ENCODE measurements at places on chromosomes 12 and 14.

DNA sequence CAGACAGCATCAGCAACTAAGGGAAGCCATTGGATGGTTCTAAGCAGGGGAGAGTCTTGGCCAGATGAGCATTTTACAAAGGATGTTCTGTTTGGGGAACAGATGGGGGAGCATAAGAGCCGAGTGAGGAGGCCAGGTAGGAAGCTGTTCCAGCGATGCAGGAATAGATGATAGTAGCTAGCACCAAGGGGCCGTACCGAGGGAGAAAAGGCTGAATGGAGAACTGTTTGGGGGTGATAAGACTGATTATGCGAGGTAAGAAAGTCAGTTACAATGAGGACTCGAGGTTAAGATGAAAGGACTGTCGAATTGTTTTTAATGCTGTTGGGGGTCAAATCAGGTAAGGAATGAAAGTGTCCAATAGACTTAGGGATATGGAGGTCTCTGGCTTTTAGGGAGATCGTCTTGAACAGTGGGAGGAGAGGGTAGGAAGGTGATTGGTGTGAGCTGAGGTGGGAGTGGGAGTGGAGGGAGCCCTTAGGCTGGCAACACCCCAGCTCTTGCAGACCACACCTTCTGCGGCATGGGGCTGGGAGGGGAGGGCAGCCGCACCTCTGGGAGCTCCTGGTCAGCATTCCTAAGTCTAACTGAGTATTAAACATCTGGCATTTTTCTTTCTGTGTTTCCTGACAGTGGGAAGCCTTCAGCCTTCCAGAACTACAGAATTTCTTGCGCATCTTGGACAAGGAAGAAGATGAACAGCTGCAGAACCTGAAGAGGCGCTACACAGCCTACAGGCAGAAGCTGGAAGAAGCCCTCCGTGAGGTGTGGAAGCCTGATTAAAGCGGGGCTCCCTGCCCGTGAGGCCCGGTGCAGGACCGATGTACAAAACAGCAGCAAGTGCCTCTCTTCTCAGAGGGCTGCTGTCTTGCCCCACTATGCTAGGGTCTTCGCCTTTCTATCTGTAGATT, 64.8 kb downstream of the GNS start:
- DNase-seq: no peak

GRCh38 chr14:85252011-85252410, 277.9 kb upstream of the FLRT2 start:
- DNase-seq: no peak

- no peak for DNase-seq
These were observed 70.5 kb downstream of the TBC1D30 start for GRCh38 chr12:64894827-64895475.

GRCh38 chr12:66252771-66253170, 49.5 kb upstream of the HELB start:
- no peak for DNase-seq

- DNase-seq: no peak
These were observed 105.0 kb downstream of the CMKLR1 start for GRCh38 chr12:108234158-108234557.

GRCh38 chr12:115158816-115159215, 474.8 kb upstream of the TBX3 start:
- no peak for DNase-seq

DNA sequence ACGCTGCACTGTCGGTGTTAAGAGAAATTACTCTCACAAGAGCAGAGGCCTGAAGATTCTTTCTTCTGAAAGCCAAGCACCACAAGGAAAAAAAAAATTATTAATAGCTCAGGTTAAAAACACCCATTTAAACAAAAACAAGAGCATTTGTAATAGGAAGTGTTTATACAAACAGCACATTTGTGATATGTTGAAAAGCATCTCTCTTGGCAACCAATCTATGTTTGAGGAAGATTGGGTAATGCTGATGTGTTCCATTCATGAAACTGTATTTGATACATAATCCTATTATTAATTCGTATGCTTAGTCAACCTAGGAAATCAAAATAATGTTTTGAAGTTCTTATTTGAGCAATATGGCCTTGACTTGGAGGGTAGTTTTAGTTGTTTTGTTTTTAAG, 36.5 kb downstream of the SSPN start:
- DNase-seq: no peak

DNA sequence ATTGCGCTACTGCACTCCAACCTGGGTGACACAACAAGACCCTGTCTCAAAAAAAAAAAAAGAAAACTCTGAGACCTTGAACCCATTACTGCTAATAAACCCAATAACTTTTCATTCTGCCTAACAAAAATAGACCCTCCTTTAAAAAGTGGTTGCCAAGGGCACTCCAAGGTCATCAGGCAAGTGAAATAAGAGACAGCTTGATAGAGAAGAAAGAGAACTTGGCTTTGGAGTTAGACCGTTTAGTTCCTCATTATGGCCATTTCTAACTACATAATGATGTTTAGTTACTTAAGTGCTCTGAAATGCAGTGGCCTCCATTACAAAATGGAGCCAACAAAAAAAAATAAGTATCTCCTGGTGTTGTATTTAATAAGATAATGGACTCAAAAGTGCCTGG, 55.9 kb downstream of the PHLDA1 start:
- DNase-seq: no peak

DNA sequence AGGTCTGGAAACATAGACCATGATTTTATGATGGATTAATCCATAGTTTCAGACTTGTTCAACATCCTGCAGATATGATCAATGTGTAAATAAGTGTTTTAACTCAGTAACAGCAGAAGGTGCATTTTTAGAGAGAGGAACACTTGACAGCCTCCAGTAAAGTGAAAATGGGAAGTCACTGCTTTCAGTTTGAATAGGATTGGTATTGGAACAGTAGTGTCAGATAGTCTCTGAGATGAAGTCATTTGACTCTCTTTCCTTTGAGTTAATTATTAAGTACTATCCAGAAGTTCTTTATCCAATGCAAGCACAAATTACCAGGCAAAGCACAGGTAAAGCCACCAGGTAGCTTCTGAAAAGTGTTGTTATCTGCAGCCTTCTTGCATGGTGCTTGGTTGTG, 14.5 kb upstream of the NAV3 start:
- DNase-seq: no peak

- DNase-seq: no peak
These were observed 26.3 kb upstream of the TCP11L2 start for GRCh38 chr12:106276032-106276740.

DNA sequence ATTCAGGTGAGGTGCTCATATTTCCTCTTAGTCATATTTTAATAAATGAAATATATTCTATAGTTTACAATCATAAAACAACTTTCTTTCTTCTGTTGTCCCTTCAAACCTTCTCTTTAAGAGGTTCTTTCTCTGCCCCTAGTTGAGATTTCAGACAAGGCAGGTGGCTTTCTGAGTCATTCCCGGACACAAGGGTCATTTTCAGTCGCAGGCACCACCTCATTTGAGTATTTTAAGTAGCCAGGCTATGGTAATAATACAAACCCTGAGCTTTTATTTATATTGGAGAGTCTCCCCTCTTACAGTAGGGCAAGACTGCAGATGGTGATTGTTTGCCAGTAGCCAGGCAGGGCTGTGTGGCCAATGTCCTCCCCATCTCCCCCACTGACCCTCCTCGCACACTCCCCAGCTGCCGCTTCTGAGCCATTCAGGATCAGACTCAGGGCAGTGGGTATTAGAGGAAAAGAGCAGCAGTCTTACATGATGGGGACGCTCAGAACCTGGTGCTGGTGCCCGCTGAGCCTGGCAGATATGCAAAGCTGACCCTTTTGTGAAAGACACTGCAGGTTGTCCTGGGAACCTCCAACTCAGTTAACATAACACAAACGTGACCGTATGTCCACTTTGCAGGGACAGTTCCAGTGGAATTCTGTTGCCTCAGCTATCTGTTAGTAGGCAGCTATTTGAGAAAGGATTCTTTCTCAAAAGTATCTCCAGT, 101.1 kb upstream of the BCL2L14 start:
- DNase-seq: no peak

DNA sequence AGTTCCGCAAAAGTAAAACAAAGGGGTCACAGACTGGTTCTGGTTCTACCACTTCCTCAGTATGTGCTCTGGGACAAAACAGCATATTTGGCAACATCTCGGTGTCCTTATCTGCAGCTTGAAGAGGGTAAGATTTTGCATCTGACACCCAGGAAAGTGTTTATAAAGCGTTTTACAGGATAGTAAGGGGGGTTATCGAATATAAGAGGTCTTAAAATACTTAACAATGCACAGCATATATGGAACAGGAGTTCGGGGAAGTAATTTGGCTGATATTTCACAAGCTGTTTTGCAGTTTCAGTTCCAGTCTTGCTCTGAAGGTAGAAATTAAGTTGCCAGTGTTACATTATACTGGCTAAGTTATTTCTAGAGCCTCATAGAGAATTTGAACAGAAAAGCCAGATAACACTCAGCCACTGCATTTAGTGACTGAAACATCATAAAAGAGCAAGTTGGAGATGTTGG, 904 bp upstream of the MAP4K5 start:
- DNase-seq: no peak

DNA sequence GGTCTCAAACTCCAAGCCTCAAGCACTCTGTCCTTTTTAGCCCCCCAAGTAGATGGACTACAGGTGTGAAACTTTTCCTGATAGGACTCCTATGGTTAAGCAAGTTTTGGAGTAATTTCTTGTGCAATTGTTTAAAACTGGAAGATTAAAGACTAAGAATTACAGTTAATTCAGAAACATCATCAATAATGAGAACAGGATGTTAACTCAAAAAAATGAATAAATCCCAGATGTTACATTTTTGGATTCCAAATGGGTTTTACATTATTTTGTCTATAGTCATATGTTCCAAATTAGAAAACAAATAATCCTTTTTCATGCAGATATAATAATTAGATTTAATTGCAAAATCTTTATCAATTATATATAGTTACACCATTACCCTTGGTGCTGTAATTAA, 24.4 kb upstream of the KITLG start:
- DNase-seq: no peak

- DNase-seq: no peak
These were observed 10.0 kb upstream of the GPRC5A start for GRCh38 chr12:12881151-12881909.

GRCh38 chr14:43252866-43253265, 1254.2 kb downstream of the FSCB start:
- DNase-seq: no peak

DNA sequence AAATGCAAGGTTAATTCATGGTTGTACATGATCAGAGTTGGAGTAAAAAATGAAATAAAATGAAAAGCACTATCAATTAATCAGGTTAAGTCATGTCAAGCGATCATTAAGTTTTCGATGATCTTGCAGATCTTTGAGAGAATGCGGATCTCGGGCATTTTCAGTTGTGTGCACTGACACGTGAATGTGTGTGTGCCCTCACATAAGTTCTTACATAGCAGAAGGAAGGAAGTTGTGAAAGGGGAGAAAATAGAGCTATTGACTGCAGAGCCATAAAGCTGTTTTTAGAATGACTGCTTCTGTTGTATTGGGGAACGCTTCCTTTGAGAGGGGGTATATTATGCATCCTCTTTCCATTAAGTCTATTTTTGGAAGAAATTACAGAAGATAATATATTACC, 101.3 kb downstream of the HMGA2 start:
- DNase-seq: no peak

DNA sequence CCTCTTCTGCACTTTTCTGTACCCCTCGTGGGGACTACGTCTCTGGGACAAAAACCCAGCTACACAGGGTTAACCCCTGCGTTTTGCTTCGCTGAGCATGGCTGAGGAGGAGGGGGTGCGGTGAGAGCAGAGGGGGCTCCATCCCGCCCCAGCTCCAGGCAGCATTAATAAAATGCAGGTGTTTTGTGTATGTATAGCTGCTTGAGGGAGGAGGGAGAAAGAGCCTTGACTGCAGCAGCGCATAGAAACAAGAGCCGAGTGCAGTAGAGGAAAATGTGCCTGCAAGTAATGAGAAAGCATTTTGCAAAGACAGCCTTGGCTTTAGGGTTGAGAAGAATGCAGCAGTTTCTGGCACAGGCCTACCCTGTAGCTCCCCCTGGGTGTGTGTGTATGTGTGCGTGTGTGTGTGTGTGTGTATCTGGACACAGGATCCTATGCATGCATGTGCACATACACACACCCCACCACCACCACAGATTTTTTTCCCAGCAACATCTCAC, 103.9 kb downstream of the ZFP36L1 start:
- no peak for DNase-seq

DNA sequence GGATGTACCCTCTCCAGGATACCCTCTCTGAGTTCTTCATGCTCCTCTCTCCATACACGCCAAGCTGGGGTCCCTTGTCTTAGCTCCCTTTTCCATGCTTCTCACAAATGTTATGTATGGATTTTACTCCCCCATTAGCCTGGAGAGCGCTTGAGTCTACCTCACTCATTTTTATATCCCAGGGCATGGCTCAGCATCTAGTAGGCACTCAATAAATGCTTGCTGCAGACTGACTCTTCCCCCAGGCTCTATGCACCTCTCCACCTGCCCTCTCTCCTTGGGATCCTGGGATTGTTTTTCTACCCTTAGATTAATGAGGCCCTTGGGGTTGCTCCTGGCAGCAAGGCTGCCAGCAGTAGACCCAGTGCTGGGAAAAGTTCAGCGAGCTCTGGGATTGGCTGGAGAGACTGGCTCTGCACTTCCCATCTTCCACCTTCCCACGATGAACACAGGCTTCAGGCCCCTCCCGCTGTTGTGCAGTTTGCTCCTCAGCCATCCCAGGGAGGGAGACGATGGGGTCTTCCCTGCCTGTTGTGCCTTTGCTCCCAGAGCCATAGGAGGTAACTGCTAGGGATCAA, 2.2 kb downstream of the NRIP2 start:
- DNase-seq: no peak

GRCh38 chr12:57640175-57641042, 7.4 kb upstream of the B4GALNT1 start:
- DNase-seq: no peak

DNA sequence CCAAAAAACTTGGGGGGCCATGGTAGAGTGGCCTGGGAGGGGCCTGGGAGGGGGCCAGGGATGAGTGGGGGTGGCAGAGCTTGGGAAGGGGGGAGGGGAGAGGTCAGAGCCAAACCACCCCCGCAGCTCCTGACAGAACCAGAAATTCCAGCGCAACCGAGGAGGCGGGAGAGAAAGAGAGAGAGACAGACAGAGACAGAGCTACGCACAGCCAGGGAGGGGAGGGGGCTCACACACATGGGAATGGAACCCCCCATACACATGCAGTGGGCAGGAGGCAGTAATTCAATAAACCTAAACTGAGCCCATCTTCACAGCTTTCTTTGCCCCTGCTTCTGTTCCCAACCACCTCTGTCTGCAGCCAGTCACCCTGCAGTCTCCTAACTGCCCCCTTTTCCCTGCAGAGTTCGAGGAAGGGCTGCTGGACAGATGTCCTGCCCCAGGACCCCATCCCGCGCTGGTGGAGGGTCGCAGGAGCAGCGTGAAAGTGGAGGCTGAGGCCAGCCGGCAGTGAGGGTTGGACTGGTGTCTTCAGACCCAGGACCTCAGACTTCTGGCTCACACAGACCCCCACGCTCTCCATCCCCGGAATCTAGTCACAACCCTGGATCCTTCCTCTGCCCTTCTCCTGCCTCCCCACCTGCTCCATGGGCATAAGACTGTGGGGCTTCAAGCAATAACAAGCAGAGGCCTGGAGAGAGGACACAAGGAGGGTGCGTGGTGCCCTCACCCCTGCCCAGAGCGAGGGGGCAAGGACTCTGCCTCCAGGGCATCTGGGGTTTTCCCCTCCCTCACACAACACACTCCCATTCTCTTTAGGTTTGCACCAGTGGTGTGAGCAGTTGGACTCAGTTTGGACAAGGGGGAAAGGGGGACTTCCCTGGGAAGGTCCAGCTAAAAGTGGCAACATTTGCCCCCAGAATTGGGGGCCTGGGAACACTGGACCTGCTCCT, 5.6 kb downstream of the NAB2 start:
- no peak for DNase-seq

GRCh38 chr12:25072906-25073650, 121.9 kb downstream of the DNAI7 start:
- DNase-seq: no peak

- no peak for DNase-seq
These were observed 111.0 kb upstream of the PZP start for GRCh38 chr12:9319044-9319841.

Measured in activated CD4-positive, alpha-beta T cell treated with anti-CD3 and anti-CD28 coated beads for 4 hours (primary cell).